MCF 10A (cell line): ENCODE measurements at places on chromosomes 6 and 20. TPM values are rescaled to one million over a fixed set of nuclear protein-coding genes. Genes with fewer than 3 reads are reported as not detected.

The TGM2 gene
- total RNA-seq = 0.76 and 1.5 TPM in 2 replicates

The CLIC5 gene
- total RNA-seq = not detected in 2 replicates

The RSPH9 gene
- total RNA-seq = not detected in 2 replicates

The C2 gene
- not detected in 2 replicates for total RNA-seq

The FKBP1C gene
- total RNA-seq = 0.23 and 0.25 TPM in 2 replicates

The SPTLC3 gene
- total RNA-seq = 15.6 and 20.3 TPM in 2 replicates

The ZBTB46 gene
- 0.63 and 0.71 TPM in 2 replicates for total RNA-seq

The HLA-DRB1 gene
- not detected in 2 replicates for total RNA-seq

The PPP1R3G gene
- total RNA-seq = 0.07 TPM in 2 replicates

The RBBP8NL gene
- not detected in 2 replicates for total RNA-seq

The CASS4 gene
- not detected in 2 replicates for total RNA-seq

The FAM209B gene
- not detected in 2 replicates for total RNA-seq

GRCh38 chr6:130697271-130697994 is 129.8 kb upstream of the SMLR1 start:
- no peak for DNase-seq

DNA sequence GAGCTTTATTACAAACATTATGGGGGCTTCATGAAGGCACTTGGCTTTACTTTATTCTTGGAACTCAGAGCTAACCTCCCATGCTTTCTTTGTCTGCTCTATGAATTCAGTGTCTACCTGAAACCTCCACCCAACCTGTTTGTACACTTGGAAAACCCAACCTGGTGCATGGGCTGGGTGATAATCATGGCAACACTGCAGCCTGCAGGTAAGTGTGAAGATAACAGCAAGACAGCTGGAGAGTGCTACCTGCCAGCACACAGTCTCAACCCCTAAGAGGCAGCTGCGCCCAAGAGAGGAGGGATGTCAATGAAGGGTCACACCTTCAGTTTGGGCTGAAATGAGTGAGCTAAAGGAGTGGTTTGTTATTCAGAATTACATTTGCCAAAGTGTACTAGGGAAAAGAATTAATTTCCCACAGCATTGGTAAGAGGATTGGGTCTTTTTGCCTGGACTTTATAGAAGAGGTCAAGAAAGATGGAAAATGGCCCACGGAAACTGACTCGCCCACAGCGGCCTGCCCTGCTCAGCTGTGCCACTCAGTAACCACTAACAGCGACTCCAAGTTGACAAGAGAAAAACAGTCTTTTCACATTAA is 24.4 kb downstream of the FOXQ1 start:
- DNase-seq = peak; percentile 82

GRCh38 chr20:18728870-18729224 is 84.7 kb upstream of the SCP2D1 start:
- no peak for DNase-seq

DNA sequence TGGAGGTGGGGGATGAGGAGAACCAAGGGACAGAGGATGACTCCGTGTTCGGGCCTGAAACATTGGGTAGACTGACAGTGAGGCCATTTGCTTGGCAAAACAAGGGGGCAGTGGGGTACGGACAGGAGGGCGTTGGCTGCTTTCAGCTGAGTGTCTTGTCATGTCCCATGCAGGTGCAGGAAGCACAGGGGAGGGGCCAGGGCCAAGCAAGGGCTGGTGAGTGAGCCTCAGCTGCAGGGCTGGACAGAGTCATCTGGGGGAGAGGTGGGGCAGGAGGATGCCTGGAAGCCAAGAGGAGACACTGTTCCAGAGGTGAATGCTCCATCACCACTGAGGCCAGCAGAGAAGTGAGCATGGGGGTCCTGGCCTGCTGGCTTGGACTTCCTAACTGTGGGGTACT is 78.4 kb downstream of the ERMARD start:
- no peak for DNase-seq

DNA sequence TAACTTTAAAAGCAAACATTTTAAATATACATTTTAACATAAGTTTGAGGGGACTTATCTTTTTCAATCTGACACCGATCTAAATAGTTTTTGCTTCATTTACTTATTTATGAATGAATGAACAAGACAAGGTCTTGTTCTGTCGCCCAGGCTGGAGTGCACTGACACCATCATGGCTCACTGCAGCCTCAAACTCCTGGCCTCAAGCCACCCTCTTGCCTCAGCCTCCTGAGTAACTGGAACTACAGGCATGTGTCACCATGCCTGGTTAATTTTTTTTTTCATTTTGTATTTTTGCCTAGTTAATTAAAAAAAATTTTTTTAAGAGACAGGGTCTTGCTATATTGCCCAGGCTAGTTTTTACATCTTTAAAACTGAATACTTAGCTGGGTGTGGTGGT is 25.4 kb downstream of the FBXO9 start:
- peak; percentile 42 for DNase-seq

DNA sequence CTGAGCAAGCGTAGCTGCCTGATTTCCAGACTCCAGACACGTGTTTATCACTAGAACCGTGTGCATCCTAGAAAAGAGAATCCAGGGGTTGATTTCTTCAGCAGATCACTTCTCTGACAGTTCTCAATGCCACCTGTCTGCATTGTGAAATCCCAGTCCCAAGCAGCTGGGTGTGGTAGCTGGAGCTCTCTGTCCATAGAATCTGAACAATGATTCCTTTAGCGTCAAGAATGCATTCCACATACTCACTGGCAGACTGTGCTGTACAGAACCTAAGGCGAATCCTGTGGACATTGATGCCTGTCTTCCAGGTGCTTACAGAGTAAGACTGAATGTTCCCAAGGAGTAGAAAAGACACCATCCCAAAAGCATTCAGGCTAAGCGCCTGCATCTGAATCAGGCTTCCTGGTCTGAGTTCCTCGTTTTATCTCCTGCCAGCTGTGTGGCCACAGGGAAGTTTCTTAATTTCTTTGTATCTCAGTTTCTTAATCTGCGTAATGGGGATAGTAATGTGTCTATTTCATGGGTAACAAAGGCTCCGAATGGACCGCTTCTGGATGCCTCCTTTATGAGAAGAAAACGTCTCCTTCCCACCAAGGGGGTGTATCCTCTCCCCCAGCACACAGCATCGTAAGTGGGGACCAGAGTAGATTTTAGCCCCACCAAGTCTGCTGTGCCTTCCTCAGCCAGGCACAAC is 10.4 kb upstream of the TRAF3IP2 start:
- peak; percentile 33 for DNase-seq

DNA sequence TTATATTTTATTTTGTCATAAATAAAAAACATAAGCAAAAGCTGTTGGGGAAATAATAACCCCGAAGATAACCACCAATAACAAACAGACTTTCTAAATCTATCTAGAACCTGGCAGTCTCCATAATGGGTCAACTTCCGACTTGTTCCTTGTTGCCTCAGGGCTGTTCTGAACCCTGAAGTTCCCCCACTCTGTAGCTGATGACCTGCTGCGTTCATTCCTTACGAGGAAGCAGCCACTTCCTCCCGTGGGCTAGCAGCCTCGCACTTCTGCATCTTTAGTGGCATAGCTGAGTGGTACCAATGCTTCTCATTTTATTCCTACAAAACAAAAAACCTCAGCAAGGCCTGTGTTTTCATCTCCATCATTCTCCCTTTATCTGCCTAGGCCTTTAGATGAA is 103.0 kb downstream of the PLEKHG1 start:
- DNase-seq = no peak

GRCh38 chr20:32680544-32681174 is 6.9 kb upstream of the C20orf203 start:
- no peak for DNase-seq

DNA sequence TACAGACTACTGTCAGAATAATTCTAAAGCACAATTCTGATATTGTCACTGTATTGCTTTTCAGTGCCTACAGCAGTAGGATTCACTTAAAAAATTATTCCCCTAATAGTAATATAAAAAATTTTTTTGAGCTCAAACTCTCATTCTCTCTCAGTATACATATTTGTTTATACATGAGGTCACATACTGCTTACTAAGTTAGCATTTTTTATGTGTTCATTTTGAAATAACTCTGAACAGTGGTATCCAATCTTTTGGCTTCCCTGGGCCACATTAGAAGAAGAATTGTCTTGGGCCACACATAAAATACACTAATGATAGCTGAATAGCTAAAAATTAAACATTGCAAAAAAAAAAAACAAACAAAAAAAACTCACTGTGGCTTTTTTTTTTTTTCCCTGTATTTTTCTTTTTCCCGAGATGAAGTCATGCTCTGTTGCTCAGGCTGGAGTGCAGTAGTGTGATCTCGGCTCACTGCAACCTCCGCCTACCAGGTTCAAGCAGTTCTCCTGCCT is 38.6 kb downstream of the ASXL1 start:
- no peak for DNase-seq

- no peak for DNase-seq
Measured at GRCh38 chr6:16876201-16876600, 114.9 kb upstream of the ATXN1 start.

DNA sequence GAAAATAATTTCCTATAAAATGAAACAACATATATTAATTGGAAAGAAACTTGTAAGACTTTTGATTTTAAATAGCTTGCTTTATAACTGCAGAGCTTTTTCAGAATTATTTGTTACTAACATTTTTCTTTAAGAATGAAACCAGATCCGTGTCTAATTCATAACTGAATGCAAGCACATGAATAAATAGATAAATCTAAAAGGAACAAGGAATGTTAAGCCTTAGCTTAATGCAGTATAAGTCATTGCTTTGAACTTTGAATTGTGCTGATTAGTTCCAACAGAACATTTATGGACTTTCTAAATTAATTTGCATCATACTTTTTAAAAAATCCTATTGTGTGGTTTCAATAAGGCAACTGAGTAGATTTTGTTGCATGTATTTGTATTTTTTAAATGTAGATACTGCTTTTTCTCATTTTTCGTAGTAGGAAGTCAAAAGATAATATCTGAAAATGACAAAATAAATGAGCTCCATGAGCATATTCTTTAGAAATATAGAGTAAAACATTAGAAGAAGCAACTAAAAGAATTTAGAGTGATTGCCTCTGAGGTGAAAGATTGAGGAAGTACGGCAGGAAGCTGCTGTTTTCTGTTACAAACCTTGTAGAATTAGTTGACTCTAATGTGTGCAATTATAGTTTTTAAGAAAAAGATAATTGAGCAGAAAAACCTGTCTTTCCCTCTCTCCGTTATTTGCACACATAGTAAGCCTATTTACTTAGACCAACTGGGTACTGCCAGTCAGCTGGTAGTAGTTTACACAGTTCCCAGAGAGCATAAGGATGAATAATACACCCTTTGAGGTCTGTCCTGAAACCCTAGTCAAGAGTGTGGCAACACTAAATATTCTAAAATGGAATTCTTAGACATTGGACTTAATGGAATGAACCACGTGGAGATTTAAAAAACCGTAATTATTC is 32.6 kb upstream of the SLC35D3 start:
- no peak for DNase-seq

DNA sequence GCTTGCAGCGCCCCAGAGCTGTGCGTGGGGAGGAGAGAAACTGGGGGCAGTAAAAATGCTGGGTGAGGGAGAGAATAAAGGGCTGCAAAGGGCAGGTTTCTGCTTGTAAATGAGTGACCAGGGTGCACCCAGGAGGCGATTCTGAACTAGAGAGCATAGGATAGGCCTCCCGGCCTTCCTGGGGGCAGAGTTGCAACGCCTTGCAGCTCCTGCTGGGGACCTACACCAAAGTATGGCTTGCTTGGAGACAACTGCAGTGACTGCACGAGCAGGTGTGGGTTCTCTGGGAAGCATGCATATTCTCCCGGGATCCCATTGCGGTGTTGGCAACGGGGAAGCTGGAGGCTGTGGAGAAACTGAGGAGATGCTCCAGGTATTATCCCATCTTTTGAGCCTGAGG is 111.6 kb upstream of the SPACA1 start:
- DNase-seq = no peak

- DNase-seq = peak; percentile 12
Measured at GRCh38 chr6:115358616-115359015, 702.1 kb downstream of the FRK start.

GRCh38 chr6:439641-440167 is 48.2 kb downstream of the IRF4 start:
- no peak for DNase-seq

DNA sequence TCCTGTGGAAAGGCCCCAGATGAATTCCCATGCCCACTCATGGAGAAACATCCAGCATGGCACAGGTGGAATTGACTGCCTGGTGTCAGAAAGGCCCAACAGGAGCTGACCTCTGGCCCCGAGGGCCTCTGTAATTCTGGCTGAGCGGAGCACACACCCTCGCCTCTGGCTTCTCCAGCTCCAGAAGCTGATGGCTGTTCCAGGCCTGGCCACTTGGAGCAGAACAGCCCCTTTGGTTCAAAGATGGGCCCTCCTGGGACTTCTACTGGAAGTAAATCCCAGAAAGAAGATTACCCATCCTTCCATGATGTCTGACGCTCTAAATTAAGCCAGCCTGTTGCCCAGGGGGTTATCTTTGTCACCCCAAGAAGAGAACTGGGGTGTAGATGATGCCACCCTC is 275.1 kb upstream of the CDH4 start:
- DNase-seq = no peak

DNA sequence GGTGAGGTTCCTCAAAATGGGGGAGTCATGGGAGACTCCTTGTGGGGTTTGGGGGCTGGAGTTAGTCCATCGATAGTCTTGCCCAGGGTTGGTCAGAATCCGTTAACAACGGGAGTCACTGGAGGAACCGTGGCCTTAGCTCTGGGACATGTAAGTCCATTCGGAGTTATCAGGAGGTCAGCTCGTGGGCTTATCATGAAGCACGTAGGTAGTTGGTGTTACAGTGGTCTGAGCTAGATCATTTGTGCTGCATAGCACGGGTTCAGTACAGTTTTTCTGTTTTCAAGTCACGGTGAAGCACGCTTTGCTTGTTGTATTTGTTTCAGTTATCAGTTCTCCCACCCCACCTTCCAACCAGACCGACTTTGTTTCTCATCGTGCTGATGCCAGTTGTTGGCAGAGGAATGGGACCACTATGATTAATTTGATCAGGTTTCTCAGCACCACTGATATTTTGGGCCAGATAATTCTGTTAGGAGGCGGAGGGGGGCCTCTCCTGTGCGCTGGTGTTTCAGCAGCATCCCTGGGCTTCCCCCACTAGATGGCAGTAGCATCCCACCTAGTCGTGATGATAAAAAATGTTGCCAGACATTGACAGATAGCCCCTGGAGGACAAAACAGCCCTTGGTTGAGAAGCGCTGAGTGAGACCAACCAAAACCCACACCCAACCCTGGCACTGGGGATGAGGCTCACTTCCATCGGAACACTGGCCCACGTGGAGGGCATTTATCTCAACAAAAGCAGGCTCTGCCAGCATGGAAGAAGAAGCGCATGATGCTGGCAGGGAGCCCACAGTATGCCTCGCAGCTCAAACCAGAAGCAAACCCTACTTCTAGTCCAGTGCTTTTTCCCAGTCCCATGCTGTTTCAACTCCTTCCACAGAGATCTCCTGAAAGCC is 2.2 kb upstream of the APMAP start:
- DNase-seq = peak; percentile 84

- no peak for DNase-seq
Measured at GRCh38 chr20:1264727-1265126, 1.4 kb upstream of the SNPH start.

DNA sequence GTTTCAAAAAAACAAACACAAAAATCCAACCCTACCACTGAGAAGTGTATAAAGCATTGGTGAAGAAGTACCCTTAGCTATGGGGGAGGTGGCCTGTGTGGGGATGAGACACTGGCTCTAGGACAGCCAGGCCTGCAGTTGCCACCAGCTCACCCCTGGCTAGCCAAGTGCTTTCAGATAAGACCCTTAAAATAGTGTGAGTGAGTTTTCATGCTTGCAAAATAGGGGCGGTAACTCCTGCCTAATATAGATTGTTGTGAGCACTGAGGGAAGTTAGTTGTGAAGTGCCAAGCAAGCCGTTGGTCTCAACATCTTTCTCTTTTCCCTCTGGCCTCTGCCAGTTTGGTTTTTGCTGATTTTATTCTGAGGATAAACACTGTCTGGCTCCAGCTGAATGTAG is 11.3 kb downstream of the PPP1R3G start:
- no peak for DNase-seq

- no peak for DNase-seq
Measured at GRCh38 chr6:100062621-100063020, 68.6 kb upstream of the MCHR2 start.
